Activated T-cell treated with anti-CD3 and anti-CD28 coated beads, Interleukin-2, amount 50 U/mL, for 48 hours (primary cell): ENCODE measurements at places on chromosomes 7 and 10.

- no peak for DNase-seq
Measured at GRCh38 chr10:52322936-52323335, 8.9 kb downstream of the DKK1 start.

GRCh38 chr7:92115821-92116220 is 18.5 kb downstream of the CYP51A1 start:
- no peak for DNase-seq

- no peak for DNase-seq
Measured at GRCh38 chr10:78218798-78219490, 185.3 kb downstream of the RPS24 start.

GRCh38 chr7:1900847-1901246 is 230.8 kb downstream of the ELFN1 start:
- no peak for DNase-seq
